ENCODE measurements at places on chromosomes 7 and 10.

DNA sequence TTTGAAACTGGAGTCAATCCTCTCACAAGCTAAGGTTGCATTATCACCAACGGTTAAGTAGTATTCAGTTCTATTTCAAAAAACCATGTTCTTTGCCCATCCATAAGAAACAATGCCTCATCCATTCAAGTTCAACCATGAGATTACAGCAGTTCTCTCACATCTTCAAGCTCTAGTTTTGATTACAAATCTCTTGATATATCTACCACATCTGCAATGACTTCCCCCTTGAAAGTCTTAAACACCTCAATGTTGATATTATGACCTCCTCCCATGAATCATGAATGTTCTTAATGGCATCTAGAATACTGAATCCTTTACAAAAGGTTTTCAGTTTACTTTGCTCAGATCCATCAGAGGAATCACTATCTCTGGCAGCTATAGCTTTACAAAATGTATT is 81.8 kb downstream of the JMJD1C start:
- no peak for DNase-seq

DNA sequence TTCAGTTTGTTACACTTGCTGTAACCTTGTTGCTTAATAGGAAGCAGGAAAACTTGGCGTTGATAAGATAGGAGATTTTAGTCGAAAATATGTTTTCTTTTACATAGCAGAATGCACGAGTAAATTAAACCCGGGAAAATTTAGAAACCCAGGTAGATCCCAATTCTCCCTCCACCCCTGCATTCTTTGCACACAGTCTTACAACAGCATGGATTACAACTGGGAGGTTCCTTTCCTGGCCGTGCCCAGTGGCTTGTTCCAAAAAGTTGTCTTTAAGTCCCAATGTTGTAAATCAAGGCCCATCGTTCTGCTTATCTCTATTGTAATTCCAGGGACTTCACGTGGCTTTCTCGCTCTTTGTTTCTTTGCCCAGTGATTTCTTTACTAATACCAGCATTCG is 1.1 kb upstream of the DPY19L1 start:
- DNase-seq, result no peak

GRCh38 chr7:28456044-28456443 is 43.7 kb downstream of the CREB5 start:
- DNase-seq, result no peak

DNA sequence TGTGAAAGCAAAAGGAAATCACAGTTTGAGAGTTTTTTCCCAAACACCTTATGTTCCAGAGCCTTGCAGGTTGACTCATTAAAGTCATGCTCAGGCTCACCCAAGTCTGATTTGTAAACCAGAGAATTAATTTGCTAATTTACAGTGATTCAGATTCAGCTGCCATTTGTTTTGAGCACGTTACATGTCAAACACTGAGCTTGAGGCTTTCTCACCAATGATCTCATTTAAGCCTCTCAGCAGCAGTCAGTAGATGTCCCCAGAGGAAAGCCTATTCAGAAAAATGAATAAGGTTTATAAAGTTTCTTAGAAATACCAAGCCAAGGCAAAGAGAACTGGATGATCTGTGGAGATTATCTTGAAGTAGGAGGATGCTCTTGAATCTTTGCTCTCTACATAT is 420.4 kb downstream of the HTR7 start:
- DNase-seq, result no peak

DNA sequence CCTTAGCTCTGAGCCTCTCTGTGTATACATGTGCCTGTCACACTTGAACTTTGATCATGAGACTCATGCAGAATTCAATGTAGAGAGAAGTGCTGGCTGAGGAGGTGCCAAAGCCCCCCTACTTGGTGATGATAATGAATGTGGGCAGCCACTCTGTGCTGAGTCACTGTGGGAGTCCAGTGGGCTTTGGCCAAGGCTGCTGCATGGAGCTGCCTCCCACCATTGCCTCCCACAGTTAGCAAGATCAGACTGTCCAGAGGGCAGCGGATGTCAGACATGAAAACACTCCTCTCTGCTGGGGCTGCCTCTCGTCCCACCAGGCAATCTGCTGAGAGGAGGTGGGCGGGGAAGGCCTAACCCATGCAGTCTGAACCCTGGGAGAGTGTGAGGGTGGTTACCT is 180.3 kb downstream of the SH2D4B start:
- DNase-seq, result no peak

DNA sequence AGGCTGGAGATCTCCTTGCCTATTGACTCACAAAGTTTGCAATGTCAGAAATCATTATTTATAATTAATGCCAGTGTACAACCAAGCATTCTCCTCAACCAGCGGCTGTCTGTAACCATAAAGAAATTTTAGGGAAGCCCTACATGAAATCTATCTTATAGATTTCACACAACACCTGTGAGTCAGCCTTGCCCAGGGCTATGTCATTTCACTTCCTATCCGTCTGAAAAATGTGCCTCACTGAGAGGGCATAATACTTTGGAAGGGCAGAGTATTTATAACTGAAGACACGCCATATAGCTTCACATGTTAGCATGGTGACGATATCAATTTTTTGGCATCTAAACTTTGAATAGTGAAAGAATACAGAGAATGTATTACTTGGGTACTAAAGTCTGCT is 296.6 kb upstream of the ETV1 start:
- no peak for DNase-seq

DNA sequence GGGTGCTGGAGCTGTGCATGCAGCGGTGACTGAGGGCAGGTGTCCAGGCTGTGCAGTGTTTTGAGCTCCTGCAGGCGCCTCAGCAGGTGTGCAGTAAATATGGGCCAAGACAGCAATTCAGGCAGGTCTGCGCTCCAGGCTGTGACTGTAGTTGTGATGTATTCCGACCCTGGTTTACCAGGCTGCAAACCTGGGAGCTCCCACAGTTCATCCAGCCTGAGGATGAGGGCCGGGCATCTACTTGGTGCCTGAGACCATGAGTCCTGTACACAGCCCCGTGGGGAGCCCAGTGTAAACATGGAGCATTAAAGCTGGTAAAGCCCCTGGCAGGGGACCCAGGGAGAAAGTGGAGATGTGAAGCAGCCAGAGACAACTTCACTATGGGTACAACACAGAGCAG is 82.8 kb downstream of the VOPP1 start:
- no peak for DNase-seq

GRCh38 chr10:73576178-73576889 is 14.8 kb downstream of the USP54 start:
- no peak for DNase-seq

GRCh38 chr7:150851492-150852370 is 586 bp upstream of the AOC1 start:
- no peak for DNase-seq

GRCh38 chr10:83582407-83583095 is 556.8 kb upstream of the GHITM start:
- no peak for DNase-seq

- DNase-seq, result no peak
Measured at GRCh38 chr10:64503429-64503828, 982.2 kb downstream of the REEP3 start.

Measured in stimulated activated CD4-positive, alpha-beta T cell treated with anti-CD3 and anti-CD28 coated beads, Interleukin-2, amount 100 ng/mL, for 48 hours (primary cell).